ENCODE measurements at places on chromosomes 4 and X. TPM values are rescaled to one million over a fixed set of nuclear protein-coding genes. Genes with fewer than 3 reads are reported as not detected.

TFE3 gene
- total RNA-seq = 37.2 TPM

MAGEA2B gene
- total RNA-seq = not detected

BEND4 gene
- not detected for total RNA-seq

DKK2 gene
- total RNA-seq = 9.1 TPM

LETM1 gene
- total RNA-seq = 61.3 TPM

CT45A1 gene
- not detected for total RNA-seq

Measured in bronchial smooth muscle cell (primary cell).